ENCODE measurements at places on chromosomes 2 and 18.
A peak's percentile ranks its signal among the peaks of the same experiment; 100 is the strongest.

DNA sequence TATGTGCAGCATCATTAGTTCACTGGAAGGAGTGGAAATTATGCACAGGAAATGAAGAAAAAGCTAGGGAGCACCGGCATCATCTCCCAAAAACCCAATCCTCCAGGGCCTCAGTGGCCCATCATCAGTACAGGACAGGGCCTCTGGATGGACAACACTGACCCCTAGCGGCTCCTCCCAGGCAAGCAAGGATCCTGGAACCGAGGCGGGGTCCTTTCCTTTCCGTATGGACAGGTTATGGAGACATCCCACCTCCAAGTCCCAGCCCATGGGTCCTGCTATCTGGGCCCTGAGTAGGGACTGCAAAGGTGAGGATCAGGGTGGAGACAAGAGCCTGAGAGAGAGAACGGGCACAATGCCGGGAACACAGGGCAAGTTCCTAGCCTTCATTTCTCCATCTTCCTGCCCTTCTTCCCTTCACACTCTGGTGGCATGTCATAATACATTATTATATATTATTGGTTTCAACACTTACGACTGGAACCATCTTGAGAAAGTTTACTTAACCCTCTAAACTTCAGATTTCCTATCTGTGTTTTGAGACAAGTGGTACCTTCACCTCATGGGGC, 68.2 kb downstream of the ZNF516 start:
- peak; percentile 30 for DNase-seq

DNA sequence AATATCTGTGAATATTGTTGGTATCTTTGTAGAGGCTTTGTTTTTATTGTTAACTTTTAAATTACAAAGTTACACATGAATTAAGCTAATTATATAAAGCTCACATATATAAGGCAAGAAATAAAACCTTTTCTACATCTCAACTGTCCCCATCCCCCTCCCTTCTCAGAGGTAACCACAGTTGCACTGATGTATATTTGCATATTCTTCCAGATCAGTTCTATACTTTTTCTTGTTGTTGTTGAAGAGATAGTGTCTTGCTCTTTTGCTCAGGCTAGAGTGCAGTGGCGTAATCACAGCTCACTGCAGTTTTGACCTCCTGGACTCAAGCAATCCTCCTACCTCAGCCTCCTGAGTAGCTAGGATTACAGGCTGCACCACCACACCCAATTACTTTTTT, 36.0 kb upstream of the CDC42EP3 start:
- no peak for DNase-seq

- DNase-seq: no peak
These were observed 67.4 kb downstream of the HS1BP3 start for GRCh38 chr2:20583425-20583881.

- no peak for DNase-seq
These were observed 36.7 kb upstream of the CDC42EP3 start for GRCh38 chr2:37708146-37708545.

DNA sequence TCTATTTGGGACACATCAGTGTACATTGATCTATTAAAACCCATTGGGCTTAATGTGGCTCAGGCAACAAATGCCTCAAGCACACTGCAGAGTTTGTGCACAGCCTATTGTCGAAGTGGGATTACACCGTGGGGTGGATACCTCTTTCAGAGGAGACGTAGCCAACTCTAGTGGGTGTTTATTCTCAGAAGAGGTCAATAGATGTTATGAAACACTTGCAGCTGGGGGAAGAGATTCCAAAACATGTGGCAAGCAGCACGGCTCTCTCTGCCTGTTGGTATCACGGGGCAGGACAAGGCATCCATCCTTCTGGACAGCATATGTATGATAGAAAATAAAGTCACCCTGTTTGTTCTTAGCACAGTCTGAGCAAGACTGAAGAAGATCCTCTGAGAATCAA, 121.4 kb upstream of the COPS8 start:
- no peak for DNase-seq

GRCh38 chr2:179877601-179878364, 16.4 kb upstream of the ZNF385B start:
- DNase-seq: no peak

GRCh38 chr2:167401309-167401708, 513.0 kb downstream of the XIRP2 start:
- DNase-seq: no peak

DNA sequence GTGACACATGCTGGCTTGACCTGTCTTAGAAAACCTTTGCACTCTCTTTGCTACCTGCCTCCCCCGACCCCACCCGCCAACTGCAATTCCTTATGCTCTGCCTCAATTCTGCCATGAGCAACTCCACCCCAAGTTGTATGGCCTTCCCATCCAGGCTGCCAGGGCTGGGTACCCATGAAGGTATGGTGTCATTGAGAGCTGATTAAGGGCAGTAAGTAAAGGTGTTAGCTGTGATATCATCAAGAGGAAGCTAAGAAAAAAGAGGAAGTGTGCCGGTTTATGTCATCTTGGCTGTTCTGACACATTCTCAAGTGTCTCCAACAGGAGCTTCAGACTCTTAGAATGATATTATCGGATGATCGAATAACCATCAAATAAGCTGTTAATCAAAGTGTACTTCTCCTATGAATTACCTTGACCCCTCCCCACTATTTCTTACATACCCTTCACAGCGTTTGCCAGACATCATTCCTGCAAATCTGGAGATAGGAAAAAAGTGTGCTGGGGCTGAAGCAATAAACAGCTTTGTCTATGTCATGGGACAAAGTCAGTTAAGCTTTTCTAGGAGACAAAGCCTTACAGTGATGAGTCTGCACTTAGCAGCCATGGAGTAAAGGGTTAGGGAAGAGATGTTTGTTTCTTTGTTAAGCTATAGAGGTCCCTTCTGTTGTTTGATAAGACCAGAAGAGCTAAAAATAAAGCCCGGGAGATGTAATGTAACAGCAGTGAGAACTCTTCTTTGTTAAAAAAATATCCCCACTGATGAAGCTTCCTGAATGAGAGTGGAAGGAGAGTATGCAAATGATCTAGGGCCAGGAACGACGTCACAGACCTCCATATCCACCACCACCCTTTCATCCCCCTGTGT, 40.4 kb upstream of the SMAD2 start:
- no peak for DNase-seq

DNA sequence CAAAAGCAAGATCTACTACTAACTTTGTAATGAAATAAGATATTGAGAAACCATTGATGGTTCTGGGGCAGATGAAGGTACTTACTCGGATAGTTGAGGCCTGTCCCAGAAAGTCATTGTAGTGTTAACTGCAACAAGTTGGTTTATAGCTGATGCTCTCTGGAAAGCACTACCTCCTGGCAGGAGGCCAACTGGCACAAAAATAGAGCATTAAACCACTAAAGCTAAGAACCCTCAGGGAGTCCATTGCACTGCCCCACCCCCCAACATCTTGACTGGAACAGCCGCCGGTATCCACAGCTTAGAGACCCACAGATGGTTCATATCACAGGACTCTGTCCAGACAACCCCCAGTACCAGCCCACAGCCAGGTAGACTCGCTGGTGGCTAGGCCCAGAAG, 552.5 kb upstream of the CRIM1 start:
- peak; percentile 50 for DNase-seq

DNA sequence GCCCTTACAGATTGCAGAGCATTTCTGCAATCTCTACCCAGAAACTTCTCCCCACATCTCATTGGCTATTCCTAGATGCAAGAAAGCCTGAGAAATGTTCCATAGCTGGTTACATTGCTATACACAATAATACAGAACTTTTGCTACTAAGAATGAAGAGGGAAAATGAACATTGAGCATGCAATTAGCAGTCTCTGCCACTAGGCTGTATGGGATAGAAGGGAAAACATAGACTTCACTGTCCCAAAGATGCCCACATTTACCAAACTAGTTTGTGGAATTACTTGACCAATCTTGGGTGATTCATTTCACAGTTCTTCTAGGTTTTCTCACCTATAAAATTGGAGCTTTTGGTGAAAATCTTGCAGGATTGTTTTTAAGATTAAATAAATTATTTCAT, 265.7 kb upstream of the NT5C1B start:
- no peak for DNase-seq

- peak; percentile 10 for DNase-seq
These were observed 69.1 kb upstream of the ZNF516 start for GRCh38 chr18:76564117-76564516.

GRCh38 chr2:217307023-217307422, 447.2 kb upstream of the TNP1 start:
- DNase-seq: peak; percentile 37

GRCh38 chr2:152083202-152083875, 15.5 kb downstream of the CACNB4 start:
- DNase-seq: no peak

DNA sequence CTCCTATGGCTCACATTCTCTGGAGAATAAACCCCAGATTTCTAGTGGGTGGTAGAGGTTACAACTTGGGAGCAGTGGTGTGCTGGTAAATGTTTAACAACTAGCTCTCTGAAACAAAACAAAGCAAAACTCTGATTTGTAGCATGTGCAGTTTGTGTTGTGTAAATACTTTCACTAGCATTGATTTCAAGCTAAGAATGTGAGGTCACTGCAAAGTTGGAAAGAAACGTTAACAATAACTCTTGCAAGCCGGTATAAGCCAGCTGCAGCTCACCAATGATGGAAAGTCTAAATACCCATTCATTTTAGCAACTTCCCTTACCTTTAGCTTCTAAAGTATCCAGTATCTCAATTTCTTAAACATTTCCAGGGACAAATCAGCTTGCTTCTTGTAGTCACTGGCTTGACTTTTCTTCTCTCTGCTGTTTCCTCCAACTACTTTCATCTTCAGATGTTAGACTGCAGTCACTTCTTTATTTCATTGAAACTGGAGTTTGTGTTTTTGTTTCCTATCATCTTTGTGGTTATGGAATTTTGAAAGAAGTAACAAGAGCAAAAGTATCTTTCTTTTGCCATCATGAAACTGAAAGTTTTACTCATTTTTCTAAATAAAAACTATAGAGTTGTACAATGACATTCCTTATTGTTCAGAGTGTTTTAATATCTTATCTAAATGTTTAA, 140.2 kb downstream of the PLCL1 start:
- DNase-seq: no peak

DNA sequence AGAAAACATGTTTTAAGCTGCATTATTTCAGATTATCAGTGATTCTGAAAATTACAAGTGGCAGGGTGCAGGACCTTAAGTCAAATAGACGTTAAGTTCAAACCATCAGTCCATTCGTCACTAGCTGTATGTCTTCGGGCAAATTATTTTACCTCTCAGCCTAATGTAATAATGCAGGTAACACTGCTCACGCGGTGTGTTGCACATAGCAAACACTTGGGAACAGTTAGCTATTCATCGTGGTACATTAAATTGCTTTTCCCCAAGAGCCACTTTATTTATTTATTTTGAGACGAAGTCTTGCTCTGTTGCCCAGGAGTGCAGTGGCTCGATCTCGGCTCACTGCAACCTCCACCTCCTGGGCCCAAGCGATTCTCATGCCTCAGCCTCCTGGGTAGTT, 10.1 kb downstream of the MAT2A start:
- no peak for DNase-seq

DNA sequence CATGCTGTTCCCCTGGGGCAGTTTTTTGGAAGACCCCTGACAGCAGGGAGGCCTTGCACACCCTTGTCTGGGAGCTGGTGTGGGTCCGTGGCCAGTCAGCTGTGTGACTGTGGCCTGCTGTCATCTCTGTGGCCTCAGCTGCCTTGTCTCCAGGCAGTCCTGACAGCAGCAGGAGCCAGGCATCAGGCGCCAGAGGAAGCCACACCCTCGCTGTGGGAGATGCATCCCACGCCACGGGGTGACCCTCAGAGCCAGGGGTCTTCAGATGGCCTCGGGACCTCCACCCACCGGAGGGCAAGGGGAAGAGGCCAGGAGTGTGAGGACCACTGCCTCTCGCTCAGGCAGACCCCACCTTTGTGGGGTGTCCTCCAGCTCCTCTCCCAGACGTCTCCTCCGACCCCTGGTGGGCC, 5.0 kb downstream of the BOK start:
- DNase-seq: no peak

DNA sequence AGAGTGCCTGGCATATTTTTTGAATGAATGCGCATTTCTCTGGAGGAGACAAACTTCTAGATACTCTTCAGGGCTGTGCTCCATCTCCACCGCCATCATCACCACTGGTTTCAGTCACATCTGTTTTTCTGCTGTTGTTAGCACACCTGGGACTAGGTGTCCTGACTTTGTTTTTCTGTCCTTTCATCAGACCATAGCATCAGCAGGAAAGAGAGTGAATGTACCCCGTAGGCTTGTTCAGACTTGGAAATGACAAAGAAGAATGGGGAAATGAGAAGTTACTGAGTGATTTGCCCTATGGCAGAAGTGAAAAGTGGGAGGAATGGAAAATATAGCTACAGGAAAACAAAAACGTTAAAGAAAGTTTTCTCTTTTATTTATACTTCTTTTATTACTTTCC, 965.2 kb upstream of the FANCL start:
- no peak for DNase-seq

GRCh38 chr2:62593825-62594224, 87.8 kb upstream of the TMEM17 start:
- no peak for DNase-seq

DNA sequence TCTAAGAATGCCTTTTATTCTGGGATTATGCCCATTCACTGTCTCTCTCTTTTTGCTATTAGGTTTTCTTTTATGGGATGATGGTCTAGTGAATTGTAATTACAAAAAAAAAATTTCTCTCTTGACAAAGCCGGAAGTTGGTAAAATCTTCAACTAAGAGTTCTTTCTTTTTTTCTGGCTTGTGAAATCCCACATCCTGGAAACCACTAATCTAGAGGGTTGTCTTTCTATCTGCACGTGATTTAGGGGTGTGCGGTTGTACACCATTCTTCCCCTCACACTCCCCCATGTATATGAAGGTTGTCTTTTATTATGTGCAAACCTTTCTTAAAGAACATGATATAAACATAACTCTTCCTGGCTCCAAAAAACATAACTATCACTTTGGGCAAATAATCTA, 52.0 kb downstream of the GATA6 start:
- DNase-seq: no peak

GRCh38 chr18:34929336-34929780, 111.9 kb upstream of the MAPRE2 start:
- peak; percentile 24 for DNase-seq

Data from A673 (cell line).